ENCODE measurements at places on chromosomes 1 and 21.

DNA sequence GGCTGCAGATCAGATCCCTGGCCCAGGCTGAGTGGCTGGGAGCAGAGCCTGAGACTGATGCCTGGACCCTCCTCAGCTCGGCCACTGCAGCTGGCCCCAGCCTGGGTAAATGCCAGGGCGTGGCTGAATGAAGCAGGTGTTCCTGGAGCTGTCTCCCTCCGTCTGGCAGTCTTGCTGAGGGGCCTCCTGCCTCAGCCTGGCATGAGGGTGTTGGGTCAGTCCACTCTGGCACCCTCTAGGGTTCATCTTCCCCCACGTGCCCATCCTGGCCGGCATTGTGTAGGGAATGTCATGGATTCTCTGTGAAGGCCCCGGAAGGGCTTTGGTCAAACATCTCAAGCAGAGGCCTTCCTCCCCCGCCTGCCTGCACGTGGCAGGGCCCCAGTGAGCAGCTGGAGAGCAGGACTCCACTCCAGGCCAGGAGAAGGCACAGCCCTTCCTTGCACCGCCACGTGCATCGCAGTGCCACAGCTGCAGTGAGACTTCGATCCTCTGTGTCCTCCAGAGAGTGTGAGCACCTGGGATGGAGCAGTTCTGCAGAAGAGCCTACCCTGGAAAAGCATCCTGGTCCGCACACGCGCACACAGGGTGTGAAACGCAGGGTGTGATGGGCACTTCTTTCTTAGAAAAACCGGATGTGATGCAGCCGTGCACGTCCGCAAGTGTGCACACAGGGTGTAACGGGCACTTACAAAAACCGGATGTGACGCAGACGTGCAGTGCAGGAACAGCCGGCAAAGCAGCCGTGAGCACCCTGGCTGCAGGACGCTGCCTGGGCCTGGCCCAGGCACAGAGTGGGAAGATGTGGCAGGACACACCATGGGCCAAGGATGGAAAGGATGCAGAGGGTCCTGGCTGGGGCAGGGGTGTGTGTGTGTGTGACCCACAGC is 4.6 kb upstream of the KRTAP10-4 start:
- no peak for DNase-seq

GRCh38 chr1:19206947-19207346 is 3.1 kb downstream of the UBR4 start:
- DNase-seq = no peak

- peak; percentile 72 for DNase-seq
Observed at GRCh38 chr1:21647431-21648351, 21.5 kb downstream of the RAP1GAP start.

DNA sequence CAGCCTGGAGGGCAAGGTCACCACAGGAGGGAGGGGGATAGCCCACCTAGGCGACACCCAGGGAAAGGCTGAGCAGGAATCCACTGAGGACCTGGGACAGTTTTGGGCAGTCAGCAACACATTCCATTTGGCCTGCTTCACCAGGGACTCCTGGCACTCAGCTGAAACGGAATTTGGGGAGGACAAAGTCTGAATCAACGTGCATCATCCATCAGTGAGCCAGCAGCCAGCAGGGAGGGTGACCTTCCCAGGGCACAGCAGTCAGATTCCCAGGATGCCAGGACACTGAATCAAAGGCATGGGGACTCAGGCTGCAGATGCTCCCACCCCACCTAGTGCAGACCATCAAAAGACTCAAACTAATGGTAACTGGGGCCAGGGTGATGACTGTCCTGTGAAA is 4.6 kb downstream of the SH3BP5L start:
- no peak for DNase-seq

DNA sequence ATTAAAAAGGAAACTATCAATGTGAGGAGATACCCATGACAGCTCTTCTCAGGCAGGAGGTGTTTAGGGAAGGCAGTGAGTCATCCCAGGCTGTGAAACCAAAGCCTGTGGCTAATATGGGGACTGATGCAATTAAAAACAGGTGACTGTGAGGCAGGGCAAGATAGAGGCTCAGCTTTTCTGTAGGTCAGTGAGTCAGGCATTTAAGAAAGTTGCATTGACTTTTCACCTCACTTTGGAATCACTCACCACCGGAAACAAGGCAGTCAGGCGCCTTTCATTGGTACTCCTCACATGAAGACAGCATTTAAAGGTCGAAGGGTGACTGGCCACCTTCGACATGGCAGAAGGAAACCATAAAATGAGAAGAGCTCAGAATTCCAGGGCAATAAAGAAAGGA is 54.5 kb downstream of the PAPPA2 start:
- DNase-seq = no peak

DNA sequence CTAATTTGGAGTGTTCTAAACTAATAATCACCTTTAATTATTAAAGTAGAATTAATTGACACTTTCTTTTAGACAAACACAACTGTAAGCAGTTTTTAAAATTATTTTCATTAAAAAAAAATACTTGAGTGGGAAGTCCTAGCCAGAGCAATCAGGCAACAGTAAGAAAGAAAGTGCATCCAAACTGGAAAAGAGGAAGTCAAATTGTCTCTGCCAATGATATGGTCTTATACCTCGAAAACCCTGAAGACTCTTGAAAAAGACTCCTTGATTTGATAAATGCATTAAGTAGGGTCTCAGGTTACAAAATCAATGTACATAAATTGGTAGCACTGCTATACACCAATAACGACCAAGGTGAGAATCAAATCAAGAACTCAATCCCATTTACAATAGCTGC is 83.0 kb upstream of the GADD45A start:
- no peak for DNase-seq

DNA sequence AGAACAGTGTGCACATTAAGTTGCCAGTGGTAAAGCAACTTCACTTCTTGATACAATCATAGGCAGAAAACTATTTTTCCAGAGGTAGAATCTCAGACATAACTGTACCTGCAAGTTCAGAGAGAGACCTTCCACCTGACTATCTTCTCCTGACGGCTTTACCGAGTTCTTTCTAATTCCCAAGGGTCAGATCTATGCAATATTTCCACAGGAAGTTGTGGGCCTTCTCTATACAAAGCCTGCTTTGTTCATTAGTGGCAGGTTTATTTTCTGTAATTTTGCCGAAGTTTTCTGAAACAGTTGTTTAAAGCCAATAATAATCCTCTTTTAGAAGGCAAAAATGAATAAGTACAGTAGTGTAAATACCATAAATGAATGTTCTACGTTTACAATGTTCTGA is 58.2 kb upstream of the RCC1 start:
- DNase-seq = no peak

- no peak for DNase-seq
Observed at GRCh38 chr1:213650603-213651002, 337.2 kb upstream of the PROX1 start.
